ENCODE measurements at places on chromosomes 12 and 14. TPM values are rescaled to one million over a fixed set of nuclear protein-coding genes. Genes with fewer than 3 reads are reported as not detected.

Gene GPR162
- total RNA-seq = 3.7 TPM

Gene ARHGDIB
- total RNA-seq = 58.3 TPM

Gene RNF41
- 47.6 TPM for total RNA-seq

Gene GPX2
- total RNA-seq = not detected

Gene ARMH4
- total RNA-seq = 9.3 TPM

Gene RNASE7
- not detected for total RNA-seq

Gene SLCO1A2
- total RNA-seq = not detected

Gene DCN
- 542 TPM for total RNA-seq

Gene MED13L
- total RNA-seq = 62.6 TPM

Gene TMEM132C
- total RNA-seq = 0.79 TPM

Gene NRL
- total RNA-seq = 1.7 TPM

Gene FAM90A1
- 0.26 TPM for total RNA-seq

Gene RAB21
- total RNA-seq = 162 TPM

Gene TTC9
- 1.8 TPM for total RNA-seq

Gene KRT83
- not detected for total RNA-seq

Gene GEMIN2
- 8.2 TPM for total RNA-seq

Gene PCED1B
- 0.66 TPM for total RNA-seq

Gene LRIG3
- total RNA-seq = 6.6 TPM

Gene NKX2-8
- total RNA-seq = not detected

Gene TPPP2
- 1.0 TPM for total RNA-seq

Gene SPX
- 10.3 TPM for total RNA-seq

Gene SPRYD3
- 43.6 TPM for total RNA-seq

Gene MRPL52
- total RNA-seq = 90.1 TPM

Gene FGF6
- total RNA-seq = not detected

Gene SLC2A3
- 9.1 TPM for total RNA-seq

Gene EIF2S3B
- total RNA-seq = not detected

Gene RNF34
- total RNA-seq = 37.9 TPM

Gene LRTM2
- not detected for total RNA-seq

Gene BTBD7
- total RNA-seq = 21.3 TPM

Gene C12orf54
- not detected for total RNA-seq

Gene NYNRIN
- 6.4 TPM for total RNA-seq

Gene KLHDC1
- total RNA-seq = 7.4 TPM

Gene NOC4L
- total RNA-seq = 13.8 TPM

Gene ALDH1L2
- total RNA-seq = 1.4 TPM

Gene PAPLN
- total RNA-seq = 1.3 TPM

Gene CLEC4D
- total RNA-seq = not detected

Gene KERA
- not detected for total RNA-seq

Gene KRT80
- 0.79 TPM for total RNA-seq

Gene PZP
- total RNA-seq = 0.43 TPM

Gene IRAK3
- total RNA-seq = 4.0 TPM

Gene PHLDA1
- 7.8 TPM for total RNA-seq

Gene DIO2
- total RNA-seq = 18.8 TPM

Gene SMCO3
- not detected for total RNA-seq

Gene SERPINA10
- total RNA-seq = not detected

Gene KCNC2
- total RNA-seq = not detected

Gene PITPNM2
- 18.3 TPM for total RNA-seq

Gene TPCN1
- 110 TPM for total RNA-seq

Gene ACOT6
- total RNA-seq = not detected

Gene OVCH1
- total RNA-seq = not detected

Gene YY1
- 49.0 TPM for total RNA-seq

Gene STAC3
- total RNA-seq = 1.2 TPM

Gene OR4E1
- not detected for total RNA-seq

Gene NTF3
- total RNA-seq = 0.20 TPM

Gene LRCOL1
- total RNA-seq = not detected

Gene HOXC13
- total RNA-seq = not detected

Gene KCNA5
- total RNA-seq = 2.9 TPM

Gene EFS
- total RNA-seq = 1.7 TPM

Gene NRXN3
- 0.59 TPM for total RNA-seq
